ENCODE measurements at places on chromosomes 11 and 22. TPM values are rescaled to one million over a fixed set of nuclear protein-coding genes. Genes with fewer than 3 reads are reported as not detected.

- peak; percentile 25 for DNase-seq
Measured at GRCh38 chr11:64324692-64325469, 7.0 kb downstream of the PRDX5 start.

DNA sequence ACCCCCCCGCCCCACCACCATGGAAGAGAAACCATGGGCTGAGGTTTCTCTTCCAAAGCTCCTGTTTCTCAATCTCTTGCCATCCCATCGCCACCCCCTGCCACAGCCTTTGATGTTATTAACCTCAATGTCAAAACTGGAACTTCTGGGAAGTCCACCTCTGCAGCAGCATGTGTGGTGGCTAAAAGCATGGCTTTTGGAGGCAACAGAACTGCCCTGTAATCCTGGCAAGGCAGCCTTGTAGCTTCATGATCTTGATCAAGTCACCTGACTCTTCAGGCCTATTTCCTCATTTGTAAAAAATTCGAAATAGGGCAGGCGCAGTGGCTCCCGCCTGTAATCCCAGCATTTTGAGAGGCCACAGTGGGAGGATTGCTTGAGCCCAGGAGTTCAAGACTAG is 3.5 kb upstream of the COX8A start:
- DNase-seq: no peak

DNA sequence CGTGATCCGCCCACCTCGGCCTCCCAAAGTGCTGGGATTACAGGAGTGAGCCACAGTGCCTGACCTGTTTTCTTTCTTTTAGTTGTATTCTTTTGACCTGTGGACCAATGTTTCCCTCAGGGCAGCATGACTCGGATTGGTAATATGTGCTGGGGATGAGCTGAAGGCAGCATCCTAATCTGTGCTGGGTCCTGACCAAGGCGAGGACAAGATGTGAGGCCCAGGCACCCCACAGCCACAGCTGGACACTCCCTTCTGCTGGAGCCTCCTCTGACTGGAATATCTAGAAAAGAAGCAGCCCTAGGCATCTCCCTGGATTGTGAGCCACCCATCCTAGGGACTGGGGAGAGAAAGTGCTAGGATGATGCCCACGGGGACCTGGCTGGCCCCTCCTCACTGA is 105.4 kb downstream of the PDE2A start:
- no peak for DNase-seq

DNA sequence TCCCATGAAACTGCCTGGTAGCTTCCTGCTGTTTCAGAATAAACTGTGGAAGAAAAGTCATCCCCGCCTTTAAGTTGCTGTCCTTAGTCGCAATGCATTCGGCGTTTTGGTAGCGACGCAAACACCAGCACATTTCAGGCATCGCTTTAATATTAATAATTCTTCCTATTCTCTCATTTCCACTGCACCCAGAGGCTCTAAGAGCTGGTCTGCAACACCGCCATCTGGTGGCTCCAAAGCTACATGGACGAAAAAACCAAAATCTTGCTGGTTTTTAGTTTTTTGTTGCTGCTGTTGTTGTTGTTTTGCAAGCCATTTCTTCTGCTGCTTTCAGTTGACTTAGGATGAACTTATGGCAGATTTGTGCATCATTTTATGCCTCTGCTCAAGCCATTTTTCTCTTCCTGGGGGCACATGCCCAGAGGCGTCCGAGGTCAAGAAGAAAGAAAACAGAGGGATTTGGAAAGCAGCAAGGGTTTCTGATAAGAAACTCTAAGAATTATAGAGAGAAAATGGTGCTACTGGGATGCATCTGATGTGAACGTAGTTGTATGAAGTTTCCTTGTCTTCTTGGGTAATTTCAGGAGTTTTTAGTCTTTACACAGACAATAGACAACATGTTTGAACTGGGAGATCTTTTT is 345.4 kb upstream of the KIRREL3 start:
- DNase-seq: no peak

DNA sequence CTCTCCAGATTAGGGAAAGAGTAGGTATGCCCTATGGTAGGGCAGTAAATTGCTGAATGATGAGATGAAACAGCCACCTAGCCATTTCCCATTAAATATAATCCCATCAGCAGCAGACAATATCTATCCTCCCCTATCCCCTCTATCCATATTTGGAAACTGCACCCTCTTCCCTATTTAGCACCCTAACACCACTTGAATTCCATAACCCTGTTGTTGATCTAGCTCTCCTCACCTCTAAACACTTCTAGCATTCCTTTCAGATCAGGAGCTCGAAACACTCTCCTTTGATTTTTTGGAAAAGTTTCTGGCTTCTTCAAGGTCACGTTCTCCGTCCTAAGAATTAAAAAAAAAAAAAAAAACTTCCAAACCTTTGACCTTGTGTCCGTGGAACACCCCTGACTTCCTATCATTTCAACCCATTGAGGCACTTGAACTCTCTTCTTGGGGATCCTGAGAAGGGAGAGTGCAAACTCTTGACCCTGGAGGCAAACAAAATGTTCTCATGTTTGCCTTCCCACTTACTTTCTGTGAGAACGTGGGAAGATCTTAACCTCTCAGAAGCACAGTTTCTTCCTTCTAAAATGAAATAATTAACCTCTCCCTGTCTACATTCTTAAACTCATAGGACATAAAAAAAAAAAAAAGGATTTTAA is 19.0 kb downstream of the TRIM5 start:
- no peak for DNase-seq

Gene DRICH1
- total RNA-seq: 0.57 TPM

Gene MS4A4A
- total RNA-seq: not detected

Gene SCO2
- total RNA-seq: 6.1 TPM

All from PC-9 (cell line).